ENCODE measurements at places on chromosomes 2 and 18.
A peak's percentile ranks its signal among the peaks of the same experiment; 100 is the strongest.

DNA sequence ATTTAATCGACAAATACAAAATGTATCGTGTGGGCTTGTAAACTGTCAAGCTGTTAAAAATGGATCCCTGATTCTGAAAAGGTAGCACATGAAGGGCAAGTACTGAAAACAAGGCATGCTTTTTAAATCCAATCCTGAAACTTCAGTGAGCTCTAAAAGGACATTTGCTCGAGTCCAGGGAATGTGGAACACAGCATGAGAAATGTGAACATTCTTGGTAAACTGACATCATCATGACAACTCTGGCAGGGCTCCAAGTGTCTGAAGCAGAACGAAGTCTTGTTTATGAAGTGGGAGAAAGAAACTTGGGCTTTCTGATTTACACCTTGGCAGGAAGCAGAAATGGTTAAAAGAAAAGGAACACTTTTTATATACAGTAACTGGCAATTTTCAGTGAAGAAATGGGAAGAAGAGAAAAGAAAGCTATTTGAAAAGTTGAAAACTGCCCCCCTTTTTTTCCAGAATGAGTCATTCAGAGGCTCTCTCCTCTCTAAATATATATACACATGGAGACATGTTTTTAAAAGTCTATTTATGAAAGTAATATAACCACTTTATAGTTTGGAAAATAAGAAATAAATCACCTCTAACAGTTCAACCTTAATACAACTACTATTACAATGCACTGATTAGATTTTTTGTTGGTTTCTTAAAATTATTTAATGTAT is 120.8 kb downstream of the GAREM1 start:
- no peak for DNase-seq

DNA sequence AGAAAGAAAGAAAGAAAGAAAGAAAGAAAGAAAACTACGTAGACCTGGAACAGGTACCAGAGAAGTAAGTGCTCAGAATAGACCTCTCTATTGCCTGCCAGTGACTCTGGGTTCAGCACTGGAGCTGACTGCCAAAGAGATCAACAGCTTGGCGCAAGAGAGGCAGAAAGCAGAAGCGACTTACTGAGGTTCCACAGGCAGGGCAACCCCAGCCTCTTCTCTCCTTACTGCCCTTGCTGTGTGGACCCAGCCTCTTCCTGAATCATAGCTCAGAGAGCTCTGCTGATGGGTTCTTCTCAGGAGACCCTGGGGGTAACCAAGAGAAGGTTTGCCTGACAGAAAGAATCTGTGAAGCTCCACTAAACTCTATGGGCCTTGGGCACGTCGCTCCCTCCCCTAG is 7.1 kb downstream of the CAPN13 start:
- no peak for DNase-seq

DNA sequence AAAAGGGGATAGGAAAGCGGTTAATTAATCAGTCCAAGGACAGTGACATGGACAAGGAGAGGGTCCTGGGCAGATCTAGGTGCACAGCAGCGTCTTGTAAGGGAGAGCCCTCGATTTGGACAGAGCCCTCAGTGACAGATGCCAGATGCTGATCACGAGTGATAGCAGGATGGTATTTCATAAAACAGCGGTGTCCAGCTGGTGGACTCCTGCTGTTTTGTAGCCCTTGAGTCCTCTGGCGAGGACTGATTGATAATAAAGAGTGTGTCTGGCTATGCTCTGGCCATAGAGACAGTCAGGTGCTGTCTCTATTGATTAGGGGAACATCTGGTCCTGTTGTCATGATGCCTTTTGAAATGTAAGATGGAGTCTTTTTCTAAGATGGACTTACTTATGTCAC is 180.7 kb downstream of the NCK2 start:
- no peak for DNase-seq

DNA sequence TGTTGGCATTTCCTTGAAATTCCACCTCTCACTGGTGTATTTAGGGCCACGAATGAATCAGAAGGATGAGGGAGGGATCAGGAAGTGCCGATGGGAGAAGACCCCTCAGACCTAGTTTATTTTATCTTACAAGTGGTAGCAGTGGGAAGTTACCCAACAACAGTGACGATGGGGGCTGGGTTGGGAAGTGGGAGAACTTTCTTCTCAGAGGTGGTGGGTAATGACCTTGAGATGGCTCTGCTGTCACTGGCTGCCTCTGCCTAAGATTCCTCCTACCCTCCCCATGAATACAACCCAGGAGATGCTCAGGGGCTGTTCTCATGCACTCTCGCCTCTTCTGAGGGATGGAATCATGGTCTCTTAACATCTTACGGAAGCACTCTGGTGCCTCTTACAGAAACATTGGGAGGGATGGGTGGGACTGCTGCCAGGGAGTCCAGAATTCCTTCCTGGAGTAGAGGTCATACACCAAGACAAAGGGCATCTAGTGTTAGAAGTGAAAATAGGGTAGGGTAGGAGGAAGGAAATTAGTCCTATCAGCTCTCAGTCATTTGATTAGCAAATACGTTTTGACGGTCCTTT is 58.5 kb upstream of the TXNDC2 start:
- DNase-seq: no peak

DNA sequence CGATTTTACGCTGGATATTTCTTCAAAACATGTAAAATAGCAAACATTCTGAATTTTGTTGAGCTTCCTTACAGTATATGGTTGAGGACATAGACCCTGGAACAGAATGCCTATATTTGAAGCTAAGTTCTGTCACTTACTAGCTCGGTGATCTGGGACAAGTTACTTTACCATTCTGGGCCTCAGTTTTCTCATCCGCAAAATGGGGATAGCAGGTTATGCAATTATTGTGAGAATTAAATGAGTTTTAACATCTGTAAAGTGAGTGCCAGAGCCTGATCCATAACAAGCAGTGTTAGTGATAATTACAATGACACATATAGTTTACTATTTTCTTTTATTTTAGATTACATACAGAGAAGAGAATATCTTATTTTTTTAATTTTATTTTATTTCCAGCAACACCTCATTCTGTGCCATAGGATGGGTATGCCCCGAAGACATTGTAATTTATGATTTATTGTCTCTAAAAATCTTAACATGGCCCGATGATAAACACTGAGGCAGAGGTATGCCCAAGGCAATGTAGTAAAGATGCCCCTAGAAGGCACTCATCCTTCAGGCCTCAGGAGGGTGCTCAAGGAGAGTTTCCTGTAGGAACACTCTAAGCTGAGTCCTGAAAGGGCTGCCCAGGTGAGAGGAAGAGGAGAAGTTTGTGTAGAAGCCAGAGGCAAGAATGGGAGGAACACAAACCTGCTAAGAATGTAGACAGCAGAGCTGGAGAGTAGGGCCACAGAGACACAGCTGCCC is 250.9 kb downstream of the BCL11A start:
- DNase-seq: no peak

GRCh38 chr2:14180333-14180732 is 452.2 kb upstream of the LRATD1 start:
- no peak for DNase-seq

GRCh38 chr2:84906900-84907714 is 1.7 kb downstream of the TMSB10 start:
- peak; percentile 35 for DNase-seq

DNA sequence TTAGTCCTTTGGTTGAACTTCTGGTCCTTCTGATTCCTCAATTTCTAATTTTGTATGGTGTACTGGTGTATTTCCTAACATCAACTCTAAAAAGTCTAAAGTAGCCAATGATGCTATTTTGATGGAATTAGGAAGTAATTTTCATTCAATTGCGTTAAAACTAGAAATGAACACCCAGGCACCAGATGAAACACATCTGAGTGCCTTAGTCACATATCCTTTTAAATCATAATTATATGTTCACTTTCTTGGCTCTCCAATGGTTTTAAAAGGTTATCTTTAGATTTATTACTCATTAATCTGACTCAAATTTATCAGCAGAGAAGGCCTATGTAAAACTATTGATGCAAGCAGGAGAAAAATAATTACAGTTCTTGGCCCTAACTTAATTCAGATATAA is 119.7 kb downstream of the GAREM1 start:
- DNase-seq: no peak

- no peak for DNase-seq
These were observed 182.0 kb downstream of the GFPT1 start for GRCh38 chr2:69205076-69205475.

- peak; percentile 25 for DNase-seq
These were observed 140.5 kb downstream of the TPGS2 start for GRCh38 chr18:36688020-36688965.

- DNase-seq: no peak
These were observed 31.2 kb upstream of the GPR17 start for GRCh38 chr2:127614731-127615130.

DNA sequence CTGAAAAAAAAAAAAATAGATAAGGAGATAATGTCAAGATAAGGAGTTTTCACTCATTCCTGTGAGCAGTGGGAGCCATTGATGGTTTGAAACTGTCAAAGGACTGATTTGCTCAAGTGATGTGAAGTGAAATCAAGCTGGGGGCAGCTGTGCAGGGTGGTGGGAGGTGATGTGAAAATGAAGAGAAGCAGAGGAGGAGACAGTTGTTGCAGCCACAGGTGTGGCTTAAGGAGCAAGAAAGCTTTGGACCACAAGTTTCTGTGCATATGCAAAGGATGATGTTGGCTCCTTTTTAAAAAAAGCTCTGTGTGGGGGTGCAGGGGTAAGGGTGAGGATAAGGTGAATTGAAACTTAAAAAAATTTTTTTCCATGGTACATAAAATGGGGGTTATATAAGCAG is 8.3 kb downstream of the EFR3B start:
- DNase-seq: no peak

DNA sequence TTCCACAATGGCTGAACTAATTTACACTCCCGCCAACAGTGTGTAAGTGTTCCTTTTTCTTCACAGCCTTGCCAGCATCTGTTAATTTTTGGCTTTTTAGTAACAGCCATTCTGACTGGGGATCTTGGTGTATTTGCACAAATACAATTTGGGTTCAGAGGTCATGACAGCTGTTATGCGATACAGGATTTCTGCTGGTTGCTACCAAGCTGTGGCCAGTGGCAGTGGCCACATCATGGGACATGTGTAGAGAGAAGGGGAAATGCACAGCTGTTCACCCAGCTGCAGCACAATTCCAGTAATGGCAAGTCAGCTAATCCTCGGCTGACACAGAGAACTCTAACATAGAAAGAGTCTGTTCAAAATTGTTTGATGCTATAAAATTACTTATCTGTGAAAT is 21.0 kb upstream of the SELENOI start:
- DNase-seq: no peak

GRCh38 chr2:227815066-227815465 is 1.4 kb downstream of the CCL20 start:
- DNase-seq: no peak

GRCh38 chr18:27713738-27714095 is 463.2 kb downstream of the CDH2 start:
- DNase-seq: no peak

GRCh38 chr18:39149211-39149806 is 1583.7 kb upstream of the CELF4 start:
- no peak for DNase-seq

DNA sequence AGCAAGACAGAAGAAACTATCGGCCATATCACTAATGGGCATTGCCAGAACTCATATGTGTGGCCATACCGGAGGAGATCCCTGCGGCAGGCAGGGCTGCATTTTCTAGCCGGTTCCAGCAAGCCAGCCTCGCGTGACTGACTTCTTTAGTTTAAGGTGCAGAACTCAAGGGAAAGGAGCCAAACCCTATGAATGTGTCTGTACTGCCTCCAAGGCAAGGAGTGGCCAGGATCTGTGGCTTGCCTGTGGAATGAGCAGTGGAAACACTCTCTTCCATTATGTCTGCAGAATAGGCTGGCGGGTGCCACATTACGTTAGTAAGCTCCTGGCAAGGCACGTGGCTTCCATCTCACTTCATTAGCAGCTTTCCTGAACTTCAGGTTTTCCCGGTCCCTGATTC is 137.6 kb downstream of the ATL2 start:
- no peak for DNase-seq

DNA sequence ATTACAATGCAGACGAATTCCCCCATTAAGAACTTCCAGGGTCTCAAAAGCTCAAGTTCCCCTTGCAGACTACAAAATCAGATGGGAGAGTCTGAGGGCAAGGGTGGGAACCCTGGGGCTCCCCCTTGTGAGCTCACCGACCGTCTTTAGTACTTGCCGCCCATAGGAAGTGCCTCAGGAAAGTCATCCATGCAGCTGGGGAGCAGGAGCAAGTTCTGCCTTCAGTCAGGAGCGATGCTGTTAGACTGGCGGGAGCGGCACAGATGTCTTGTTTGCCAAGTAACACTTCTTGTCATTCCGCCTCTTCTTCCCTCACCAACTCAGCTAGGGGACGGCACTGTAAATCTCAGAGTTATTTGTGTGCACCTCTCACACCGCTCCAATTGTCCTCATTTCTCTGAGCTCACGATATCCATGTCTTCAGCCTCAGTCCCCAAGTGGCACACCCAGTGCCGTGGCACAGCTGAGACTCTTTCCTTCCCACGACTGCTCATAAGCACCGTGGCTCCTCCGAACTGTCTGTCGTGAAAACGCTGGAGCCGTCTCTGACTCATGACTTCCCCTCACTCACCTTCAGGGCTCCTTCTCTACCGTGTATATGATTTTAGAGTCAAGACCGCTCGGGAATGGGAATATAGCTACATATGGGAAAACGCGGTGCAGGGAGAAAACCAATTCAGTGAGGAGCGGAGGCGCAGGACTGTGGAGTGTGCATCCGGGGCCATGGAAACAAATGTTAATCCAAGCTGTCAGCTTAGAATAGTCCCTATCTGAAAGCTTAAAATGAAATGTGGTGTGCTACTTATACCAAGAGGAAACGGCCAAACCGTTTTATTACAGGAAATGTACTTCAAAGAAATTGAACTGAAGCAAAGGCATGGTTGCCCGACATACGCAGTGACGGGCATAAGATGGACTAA is 34.0 kb downstream of the UXS1 start:
- peak; percentile 66 for DNase-seq

DNA sequence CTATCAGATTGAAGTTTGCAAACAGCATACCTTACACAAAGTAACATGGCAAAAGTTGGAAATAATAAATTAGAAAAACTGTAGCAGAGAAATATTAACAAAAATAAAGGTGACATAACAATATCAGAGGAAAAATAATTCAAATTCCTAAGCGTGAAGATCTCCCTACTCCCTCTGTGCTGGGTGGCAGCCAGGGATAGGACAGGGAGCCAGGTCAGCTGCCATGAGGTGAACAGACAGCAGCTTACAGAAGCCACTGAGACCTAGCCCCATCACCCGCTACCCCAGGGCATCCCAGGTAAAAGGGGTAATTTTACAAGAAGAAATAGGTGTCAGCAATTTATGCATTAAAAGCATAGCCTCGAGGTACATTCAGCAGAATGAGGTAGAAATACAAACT is 423.8 kb upstream of the HS6ST1 start:
- DNase-seq: no peak
